NCI-H1417 treated with DMSO at 0.1 percent for 48 hours (cell line): ENCODE measurements at places on chromosomes 4 and X.
A peak's percentile ranks its signal among the peaks of the same experiment; 100 is the strongest.

- no peak for DNase-seq
Measured at GRCh38 chr4:51906167-51906958, 63.4 kb downstream of the DCUN1D4 start.

DNA sequence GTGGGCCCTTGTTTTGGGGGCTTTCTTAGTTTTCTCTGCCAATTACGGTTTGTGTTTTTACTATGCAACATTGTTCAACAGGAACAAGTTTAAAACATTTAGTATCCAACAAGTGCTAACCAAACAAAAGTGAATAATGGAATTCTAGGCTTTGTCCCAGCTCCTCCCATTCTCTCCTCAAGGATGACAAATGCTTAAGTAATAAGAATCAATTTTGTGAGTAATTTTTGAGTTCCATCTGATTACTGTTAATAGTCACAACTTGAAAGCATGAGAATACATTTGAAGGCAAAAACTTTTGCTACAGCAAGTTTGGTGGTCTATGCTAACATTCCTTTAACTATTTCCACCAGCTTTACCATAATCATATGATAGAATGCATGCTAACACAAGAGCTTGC is 78.1 kb upstream of the HPGD start:
- no peak for DNase-seq

GRCh38 chr4:168685136-168685809 is 188.4 kb downstream of the PALLD start:
- DNase-seq = no peak

DNA sequence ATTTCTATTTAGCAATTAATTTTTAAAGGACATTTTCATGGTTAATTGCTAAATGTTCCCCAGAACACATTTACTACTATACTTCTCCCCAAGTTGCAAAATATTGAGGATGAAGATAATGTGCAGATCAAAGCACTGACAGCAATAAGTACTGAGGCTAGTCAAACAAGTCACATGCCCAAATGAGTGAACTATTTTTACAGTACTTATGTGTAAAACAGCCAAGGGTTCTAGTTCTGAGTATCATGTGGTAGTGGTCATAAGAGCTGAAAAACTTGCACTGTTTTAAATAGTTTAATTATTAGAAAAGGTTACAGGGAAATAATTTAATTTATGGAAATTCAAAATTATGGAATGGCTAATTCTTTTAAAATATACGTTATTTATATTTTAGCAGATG is 3.8 kb downstream of the GALNTL6 start:
- DNase-seq = no peak

DNA sequence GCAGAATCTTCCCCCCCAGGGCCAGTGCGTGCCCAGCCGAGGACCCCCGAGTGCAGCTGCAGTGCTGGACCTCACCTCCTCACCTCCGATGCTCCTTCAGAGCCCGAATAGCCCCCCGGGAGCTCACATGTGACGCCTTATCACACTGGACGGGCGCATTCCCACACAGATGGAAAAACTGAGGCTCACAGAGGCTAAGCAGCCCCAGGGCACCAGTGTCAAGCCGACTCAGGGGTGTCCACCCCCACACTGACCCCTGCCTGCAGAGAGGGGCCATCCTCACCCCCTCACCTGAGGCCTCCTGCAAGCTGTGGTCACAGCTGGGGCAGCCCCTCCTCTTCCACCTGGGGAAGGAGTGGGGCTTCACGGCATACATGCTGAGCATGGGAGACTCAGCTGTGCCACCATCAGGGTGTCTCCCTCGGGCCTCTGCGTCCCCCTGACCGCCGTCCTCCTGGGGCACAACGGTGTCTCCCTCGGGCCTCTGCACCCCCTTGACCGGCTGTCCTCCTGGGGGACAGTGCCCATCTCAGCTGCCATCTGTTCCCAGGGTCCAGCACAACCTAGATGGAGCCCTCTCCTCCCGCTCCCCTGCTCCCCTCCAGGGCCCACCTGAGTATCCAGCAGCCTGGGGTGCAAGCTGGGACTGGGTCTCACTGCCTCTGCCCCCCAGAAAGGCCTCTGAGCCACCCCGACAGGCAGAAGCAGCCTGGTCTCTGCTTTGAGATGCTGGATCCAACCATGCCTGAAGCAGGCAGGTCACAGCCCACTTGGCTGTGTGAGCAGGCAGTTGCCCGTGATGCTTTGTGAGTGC is 85.3 kb upstream of the NKX1-1 start:
- no peak for DNase-seq

DNA sequence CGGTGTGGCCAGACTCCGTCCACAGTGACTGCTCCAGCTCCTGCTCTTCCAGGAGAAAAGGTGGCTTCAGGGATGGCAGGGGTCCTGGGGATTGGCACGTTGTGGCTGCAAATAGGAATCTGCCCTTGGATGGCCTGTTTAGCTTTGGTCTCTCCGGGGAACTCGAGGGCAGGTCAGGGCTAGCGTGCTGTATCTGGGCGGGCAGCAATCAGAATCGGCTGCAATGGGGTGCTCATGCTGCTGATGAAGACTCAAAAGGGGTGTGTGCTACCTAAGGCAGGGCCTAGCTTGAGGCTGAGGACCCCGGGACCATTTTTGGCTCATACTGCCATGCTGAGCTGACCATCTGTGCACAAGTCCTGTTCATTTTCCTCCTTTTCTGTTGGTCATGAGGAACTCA is 51.3 kb downstream of the RGS12 start:
- no peak for DNase-seq

DNA sequence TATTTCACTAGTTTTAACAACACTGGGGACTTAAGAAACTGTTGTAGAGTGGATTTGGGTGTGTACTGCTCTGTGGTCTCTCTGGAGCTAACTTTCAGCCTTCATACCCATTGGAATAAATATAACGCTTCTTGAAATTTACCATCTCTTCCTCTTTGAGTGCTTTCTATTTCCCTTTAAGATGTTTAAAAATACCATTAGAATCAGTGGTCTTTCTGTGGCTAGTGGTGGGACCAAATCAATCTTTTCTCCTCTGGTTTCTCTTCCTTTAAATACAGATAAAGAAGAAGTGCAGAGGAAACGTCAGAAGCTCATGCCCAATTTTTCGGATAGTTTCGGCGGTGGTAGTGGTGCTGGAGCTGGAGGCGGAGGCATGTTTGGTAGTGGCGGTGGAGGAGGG is 92.0 kb downstream of the NFKB1 start:
- no peak for DNase-seq

DNA sequence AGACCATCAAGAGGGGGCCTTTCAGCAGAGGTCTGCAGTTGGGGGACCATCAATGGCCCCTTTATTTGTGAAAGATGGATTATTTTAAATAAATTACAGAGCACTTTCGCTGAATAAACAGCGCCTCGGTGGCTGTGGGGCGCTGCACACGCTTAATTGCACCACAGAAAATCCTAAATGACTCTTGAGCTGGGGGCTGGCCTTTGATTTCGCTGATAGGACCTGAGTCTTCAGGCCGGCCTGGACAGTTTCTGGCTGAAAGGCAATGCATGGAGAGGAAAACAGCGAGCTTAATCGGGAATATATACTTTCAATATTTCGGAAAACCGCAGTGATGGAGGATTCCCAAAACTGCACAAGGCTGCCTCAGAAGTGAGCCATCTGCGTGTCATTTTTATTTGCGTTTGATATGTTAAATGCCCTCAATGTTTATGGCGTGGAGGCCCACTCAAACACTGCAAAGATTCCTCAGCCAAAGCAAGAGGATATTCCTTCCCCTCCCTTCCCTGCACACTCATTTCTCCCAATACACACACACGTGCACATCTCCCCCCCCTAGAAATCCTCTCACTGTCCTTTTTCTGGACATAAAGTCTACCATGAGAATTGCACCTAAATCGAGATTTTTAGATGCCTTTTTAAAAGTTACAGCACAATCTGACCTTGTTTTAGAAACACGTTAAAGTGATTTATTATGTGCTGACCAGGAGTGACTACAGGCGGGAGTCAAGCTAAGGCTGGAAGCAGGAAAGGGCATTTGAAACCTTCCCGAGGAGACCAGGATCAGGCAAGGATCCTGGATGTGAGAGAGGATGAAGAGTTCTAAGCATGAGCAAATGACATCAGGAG is 340.7 kb downstream of the RAB28 start:
- DNase-seq = no peak

GRCh38 chrX:108516184-108516583 is 76.5 kb downstream of the COL4A5 start:
- no peak for DNase-seq

DNA sequence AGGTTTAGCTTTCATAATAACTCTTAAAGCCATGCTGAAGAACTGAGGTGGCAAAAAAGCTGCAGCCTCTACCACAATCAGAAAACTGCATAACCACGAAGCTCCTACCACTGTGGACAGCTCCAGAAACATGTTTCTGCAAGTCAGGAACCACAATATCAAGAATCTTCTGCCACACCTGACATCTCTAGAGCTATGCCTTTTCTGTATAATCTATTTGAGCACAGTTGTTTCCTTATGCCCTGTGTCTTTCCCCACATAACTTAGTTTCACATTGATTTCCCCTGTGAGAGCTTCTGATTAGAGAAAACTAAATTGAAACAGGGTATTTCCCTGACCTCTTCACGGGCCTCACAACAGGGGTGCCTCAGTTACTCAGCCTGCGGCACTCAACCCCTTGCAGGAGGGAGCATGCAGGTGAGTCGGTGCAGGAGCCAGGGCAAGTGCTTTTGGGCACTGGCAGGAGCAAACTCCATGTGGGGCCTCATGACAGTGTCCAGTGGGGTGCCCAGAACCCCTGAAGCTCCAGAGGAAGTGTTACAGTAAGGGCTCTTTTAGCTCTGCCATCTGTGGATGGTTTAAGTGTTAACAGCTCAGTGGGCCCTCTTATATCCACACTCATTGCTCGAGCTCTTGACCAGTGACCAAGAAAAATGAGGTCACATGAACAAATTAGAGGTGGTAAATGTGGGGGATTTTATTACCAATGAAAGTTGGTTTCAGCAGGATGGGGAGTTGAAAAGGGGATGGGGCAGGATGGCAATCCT is 132.8 kb upstream of the BMP3 start:
- DNase-seq = no peak

DNA sequence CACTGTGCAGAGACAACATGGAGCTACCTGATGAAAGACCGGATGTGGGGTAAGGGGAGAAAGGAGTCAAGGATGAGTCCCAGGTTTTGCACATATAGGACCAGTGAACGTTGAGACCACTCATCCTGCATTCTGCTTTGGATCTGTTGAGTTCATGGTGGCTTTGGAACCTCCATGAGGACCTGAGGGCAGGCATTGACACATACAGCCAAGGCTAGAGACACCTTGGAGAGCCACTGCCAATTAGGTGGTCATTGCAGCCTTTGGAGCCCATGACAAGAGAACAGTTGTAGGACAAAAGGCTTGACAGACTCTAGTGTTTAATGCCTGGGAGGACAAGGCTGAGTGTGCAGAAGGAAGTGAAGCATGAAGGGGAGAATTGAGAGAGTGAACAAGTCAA is 87.9 kb downstream of the STK32B start:
- no peak for DNase-seq

GRCh38 chr4:54085284-54085683 is 14.7 kb upstream of the GSX2 start:
- DNase-seq = no peak

GRCh38 chr4:1331591-1332353 is 15.2 kb upstream of the UVSSA start:
- DNase-seq = no peak

- peak; percentile 92 for DNase-seq
Measured at GRCh38 chr4:140237616-140238350, 83.8 kb upstream of the MAML3 start.

DNA sequence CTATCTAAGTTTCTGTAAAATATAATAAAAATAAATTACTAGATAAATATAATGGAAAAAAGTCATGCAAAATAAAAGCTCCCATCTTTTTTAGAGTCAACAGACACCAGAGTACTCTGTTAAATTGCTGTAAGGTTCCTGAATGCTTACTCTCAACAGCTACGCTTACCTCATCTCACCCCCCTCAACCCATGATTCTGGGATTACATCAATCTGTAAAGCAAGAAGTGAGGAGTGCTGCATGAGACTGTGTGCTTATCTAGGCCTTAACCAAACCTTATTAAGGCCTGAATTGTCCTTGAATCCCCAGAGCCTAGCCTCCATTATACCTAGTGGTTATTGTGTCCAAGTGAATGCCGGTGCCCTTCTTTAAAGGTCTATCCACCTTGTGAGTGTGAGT is 735.8 kb downstream of the RPA4 start:
- no peak for DNase-seq

GRCh38 chr4:149728444-149728843 is 87.2 kb downstream of the IQCM start:
- DNase-seq = no peak

GRCh38 chr4:186722796-186723291 is 812 bp downstream of the FAT1 start:
- DNase-seq = no peak

DNA sequence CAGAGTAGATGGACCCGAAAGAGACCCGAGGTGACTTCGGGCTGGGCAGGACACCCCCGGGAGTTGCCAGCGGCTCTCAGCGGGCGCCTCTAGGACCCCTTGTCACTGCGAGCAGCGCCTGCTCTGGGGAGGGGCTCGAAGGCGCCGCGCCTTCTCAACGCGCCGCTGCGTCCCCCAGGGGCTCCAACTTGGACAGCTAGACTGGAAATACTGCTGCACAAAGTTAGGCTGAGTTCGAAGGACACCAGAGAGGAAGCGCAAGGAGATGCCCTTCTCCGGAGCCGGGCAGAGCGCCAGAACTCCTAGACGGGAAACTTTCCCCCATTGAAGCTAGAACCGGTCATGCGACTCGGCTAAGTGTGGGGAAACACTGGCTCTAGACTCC is 493 bp upstream of the KCNIP4 start:
- no peak for DNase-seq

GRCh38 chr4:68651932-68652331 is 18.5 kb downstream of the UGT2B15 start:
- no peak for DNase-seq

- no peak for DNase-seq
Measured at GRCh38 chrX:129959493-129959832, 23.0 kb upstream of the BCORL1 start.

DNA sequence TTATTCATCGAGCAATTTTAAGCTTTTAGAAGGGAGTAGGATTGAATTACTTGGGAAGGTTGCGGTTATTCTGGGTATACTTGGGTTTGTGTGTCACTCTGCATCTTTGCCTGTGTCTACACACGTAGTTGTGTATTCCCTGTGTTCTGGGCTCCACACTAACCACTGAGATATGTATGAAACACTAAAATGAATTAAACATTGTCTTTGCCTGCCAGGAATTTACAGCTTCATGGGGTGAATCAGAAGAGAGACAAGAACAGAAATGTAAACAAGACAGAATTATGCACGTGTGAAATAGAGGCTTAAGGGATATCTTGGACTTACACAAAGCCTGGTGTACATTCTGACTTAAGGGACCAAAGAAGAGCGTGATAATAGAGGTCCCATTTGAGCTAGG is 228.5 kb downstream of the AFF2 start:
- no peak for DNase-seq

GRCh38 chrX:134711135-134711921 is 53.1 kb upstream of the PLAC1 start:
- no peak for DNase-seq

- no peak for DNase-seq
Measured at GRCh38 chr4:138190452-138190858, 51.7 kb downstream of the SLC7A11 start.

DNA sequence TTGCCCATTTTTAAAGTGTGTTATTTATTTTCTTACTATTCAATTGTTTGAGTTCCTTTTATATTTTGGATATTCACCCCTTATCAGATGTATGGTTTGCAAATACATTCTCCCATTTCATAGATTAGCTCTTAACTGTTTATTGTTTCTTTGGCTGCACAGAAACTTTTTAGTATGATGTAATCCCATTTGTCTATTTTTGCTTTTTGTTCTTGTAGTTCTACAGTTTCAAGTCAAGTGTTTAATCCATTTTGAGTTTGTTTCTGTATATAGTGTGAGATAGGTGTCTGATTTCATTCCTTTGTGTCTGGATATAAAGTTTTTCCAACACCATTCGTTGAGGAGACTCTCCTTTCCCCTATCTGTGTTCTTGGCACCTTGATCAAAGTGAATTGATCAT is 97.4 kb upstream of the CAMK2D start:
- no peak for DNase-seq
